Activated CD4-positive, CD25-positive, alpha-beta regulatory T cell treated with anti-CD3 and anti-CD28 coated beads, Interleukin-2, amount 50 U/mL, for 24 hours (primary cell): ENCODE measurements at places on chromosomes 6 and 20.

DNA sequence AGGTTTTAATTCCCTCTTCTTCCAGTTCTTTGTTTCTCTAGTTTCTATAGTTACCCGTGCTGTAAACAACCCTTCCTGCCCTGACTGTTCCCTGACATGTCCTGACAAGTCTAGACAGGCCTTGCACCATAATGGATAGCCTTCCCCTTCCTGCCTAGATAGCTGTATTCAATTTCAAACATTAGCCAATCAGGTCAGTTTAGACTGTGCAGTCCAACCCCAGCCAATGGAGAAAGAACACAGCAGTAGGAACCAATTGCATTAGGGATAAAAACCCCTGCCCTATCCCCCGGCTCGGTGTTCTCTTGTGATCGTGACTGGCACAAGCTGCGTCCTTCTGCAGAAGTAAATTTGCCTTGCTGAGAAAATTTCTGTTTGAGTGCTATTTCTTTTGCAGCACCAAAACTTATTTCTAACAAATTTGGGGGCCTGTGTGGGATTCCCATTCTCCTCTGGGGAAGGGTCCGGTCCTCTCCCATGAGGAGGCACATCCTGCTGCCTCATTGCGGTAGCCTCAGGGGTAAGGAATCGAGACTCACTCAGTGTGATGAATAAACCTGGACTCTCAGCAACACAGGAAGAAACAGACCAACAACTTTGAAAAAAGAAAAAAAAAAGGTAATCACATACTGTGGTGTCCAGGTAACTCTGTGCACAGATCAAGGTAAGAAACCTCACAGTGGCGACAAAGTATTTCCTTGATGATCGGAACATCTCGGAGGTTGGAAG is 248.7 kb upstream of the ECI2 start:
- no peak for ATAC-seq

- ATAC-seq = no peak
Observed at GRCh38 chr6:140711019-140711613, 1336.7 kb upstream of the CITED2 start.

DNA sequence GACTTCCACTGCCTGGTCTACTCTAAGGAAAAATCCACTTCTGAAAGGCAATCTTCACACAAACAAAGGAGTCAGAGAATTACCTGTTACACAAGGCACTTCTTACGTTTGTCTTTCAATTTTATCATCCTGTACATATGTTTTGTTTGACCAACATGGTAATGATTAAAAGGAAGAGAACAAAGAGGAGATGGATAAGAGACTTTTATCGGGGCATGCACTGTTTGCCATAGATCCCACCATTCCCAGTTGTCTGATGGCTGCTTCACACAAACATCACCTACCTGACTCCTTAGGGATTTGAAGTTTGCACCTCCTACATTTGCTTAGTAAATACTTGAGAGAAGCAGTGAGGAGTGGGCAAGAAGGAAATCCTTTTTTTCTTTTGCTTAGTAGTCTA is 87.1 kb downstream of the BFSP1 start:
- ATAC-seq = no peak

GRCh38 chr6:31749301-31750036 is 9.7 kb downstream of the MSH5 start:
- ATAC-seq = no peak

- no peak for ATAC-seq
Observed at GRCh38 chr20:3847429-3847940, 851 bp downstream of the MAVS start.

GRCh38 chr6:71383476-71383875 is 94.9 kb downstream of the OGFRL1 start:
- ATAC-seq = no peak

DNA sequence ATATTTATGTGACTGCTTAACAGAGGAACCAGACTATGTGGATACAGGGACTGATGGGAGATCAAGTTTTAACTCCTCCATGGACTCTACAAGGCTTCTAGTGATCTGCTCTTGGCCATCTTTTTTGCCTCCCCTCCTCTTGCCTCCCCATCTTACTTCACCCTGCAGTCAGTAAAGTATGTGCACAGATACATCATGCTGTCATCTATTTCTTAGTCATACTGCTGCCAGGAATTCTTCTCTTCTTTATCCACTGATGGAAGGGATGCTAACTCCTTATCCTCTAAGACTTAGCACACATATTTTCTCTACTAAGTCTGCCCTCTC is 27.6 kb upstream of the FAM83C start:
- ATAC-seq = no peak

DNA sequence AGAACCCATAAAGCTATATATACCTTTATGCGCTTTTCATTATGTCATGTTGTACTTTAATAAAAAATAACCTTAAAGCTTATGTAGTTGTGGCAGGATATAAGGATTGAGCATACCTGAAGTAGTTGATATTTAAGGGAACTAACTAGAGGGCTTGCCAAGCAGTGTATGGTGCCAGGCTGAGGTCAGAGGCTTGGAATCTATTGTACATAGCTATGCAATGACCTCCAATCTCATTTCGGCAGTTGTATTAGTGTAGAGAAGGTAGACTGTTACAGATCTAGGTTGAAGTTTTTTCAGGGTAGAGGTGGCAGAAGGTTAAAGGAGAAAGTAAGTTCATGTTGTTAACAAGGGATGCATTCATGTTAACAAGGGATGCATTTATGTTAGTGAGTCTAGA is 397.7 kb upstream of the HS3ST5 start:
- ATAC-seq = no peak

GRCh38 chr6:42140032-42140431 is 2.4 kb downstream of the C6orf132 start:
- ATAC-seq = no peak
